ENCODE measurements at places on chromosomes 1 and 21.

- DNase-seq: peak; percentile 89
These were observed 57.3 kb upstream of the EFHD2 start for GRCh38 chr1:15352128-15352957.

DNA sequence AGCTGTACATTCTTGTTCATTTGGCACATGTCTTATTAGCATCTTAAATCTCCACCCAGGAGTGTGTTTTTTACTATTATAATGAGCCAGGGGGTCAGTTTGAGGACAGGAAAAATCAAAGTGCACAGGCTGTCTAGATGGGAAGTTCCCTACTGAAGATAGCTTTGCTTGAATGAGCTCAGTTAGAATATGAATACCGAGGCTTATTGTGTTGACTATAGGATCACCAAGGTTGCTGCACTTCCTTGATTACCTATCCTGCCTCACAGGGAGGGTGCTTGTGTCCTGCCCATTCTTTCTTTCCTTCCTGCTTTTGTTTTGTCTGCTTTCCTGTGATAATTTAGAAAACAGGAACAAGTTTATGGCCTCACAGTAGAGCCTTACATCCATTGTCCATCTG lies 16.3 kb downstream of the PHGDH start:
- DNase-seq: no peak

DNA sequence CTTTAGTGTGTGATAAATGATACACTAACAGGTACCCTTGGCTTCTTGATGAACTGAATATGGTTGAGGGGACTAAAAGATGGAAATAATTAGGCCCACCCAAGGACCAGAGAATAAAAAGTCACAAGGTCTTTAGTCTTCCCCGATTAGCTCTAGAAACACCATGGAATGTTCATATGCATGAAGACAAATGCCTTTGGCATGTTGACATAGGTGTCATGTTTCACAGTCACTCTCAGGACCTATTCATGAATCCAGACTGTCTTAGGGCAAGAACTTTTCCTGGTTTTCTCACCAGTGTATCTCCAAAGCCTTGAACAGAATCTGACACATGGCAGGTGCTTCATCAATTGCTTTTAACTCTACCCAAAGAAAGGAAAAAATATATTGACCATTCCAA lies 412.8 kb downstream of the AJAP1 start:
- no peak for DNase-seq

DNA sequence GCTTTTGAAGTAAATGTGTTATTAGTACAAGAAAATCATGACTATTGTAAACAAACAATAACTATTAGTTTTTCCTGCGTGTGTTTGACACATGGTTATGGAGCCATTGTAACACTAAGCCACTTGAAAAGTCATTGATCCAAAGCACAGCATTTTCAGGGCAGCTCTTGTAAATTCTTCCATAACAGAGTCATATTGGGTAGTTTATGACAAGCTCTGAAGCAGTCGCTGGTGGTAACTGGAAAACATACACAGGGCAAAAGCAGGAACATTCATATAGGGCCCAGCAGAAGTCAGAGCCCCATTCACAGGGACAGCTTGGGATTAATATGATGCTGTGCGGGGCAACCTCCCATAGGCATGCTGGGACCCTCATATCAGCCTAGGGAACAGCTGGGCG lies 483.2 kb upstream of the PTBP2 start:
- DNase-seq: no peak

DNA sequence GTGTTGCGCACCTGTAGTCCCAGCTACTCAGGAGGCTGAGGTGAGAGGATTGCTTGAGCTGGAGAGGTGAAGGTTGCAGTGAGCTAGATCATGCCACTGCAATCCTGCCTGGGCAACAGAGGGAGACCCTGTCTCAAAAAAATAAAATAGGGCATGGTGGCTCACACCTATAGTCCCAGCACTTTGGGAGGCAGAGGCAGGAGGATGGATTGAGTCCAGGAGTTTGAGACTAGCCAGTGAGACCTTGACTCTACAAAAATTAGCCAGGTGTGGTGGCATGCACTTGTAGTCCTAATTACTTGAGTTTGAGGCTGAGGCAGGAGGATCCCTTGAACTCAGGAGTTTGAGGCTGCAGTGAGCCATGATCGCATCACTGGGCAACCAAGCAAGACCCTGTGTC lies 9.7 kb downstream of the RPL11 start:
- DNase-seq: no peak

GRCh38 chr1:47688461-47689296 lies 250.8 kb downstream of the FOXD2 start:
- DNase-seq: no peak

DNA sequence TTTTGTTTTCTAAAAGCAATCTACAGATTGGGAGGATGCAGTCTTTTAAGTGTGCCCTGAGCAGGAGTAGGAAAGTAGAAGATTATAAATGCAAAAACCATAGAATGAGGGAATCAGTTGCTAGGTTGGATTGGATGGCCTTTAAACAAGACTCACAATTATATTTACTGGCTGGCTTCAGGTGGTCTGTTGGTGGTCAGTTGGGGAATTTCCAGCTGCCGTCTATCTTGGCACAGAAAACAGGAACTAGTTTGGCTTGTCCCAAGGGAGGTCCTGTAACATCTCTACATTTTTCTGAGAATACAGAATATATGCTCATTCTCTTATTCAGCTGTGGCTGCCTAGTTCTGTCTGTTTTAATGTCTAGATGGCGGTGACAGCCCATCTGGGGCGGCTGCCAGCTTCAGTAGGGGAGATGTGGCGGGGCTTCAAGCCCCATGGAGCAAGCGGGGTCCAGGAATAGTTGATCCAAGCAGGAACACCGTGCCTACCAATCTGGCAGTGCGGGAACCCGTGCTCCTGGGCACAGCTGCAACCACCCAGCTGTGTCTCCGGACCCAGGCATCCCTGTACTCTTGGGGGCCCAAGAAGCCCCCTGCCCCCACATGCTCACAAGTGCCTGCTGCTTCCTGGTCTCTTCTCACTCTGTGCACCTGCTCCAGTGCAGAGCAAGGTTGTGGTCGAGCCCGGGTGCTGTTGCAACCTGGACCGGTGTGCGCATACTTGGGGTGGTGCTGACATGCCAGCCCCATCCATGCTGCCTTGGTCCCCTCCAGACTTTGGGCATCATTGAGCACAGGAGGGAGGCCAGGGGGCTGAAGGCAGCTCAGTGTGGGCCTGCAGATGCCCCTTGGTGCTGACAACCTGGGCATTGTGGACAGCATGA lies 1182.6 kb downstream of the AMY1C start:
- DNase-seq: no peak

DNA sequence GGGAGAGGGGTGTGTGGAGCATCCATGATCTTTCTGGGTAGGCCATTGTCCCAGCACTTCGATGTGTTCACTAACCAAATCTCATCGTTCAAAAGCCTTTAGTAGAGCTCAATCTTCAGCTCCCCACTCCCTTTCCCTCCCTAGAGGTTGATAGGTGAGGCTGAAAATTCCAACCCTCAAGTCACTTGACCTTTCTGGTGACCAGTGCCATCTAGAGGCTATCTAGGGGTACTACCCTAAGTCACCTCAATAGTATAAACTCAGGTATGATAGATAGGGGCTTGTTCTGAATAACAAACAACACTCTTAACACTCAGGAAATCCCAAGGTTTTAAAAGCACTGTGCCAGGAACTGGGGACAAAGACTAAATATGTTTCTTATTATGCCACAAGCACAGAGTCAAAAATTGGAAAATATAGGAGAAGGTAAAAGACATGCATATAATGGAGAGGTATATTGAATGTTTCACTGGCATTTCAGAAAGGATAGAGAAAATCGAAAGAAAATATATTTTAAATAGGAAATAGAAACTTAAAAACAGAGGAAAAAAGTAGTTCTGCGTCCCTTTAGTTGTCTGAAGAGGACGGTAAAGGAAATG lies 42.9 kb upstream of the CD53 start:
- DNase-seq: peak; percentile 6
